ENCODE measurements at places on chromosomes 4 and X.

GRCh38 chr4:142683503-142683902, 162.6 kb downstream of the INPP4B start:
- no peak for DNase-seq

DNA sequence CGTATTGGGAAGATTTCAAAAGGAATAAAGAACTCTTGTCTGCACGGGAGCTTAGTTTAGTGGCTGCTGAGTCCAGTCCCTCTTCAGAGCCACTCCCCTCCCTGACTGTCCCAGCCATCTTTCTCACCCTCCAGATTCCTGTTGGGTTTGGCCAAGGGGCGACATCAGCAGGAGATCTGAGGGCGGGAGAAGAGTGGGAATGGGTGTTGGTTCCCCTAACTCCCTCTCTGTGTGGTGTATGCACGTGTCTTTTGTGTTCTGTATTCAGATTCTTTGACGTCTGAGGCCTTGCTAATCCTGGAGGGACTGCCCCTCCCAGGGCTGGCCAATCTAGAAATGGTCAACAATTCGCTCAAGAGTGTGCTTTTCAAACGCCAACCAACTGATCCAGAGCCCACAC, 37.4 kb downstream of the CYTL1 start:
- no peak for DNase-seq

- no peak for DNase-seq
These were observed 279.0 kb downstream of the SPRY1 start for GRCh38 chr4:123675567-123675966.

DNA sequence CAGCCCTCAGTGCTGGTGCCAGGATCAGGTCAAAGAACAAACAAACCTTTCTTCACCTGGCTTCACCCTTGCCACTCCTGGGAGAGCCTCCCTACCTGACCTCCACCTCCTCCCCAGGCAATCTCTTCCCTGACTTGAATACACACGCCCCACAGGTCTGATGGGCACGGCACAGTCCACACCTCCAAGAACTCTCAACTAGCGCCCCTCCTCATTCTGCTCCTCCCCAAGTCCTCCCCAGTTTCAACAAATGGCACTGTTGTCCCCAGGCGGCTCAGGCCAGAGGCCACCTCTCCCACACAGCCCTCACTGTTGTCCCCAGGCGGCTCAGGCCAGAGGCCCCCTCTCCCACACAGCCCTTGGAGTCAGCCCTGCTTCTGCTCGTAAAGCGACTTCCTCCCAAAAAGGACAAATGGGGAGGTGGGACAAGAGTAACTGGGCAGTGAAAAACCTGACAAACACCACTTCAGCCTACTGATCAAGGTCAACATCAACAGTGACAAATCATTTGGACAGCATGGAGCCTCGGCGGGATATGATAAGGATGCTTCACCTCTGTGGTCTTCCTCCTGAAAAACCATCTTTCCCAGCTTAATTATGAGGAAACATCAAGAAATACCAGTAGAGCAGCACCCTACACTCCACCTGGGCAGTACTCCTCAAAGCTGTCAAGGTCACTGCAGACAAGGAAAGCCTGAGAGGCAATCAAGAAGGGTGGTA, 2.9 kb downstream of the LETM1 start:
- DNase-seq, result no peak

GRCh38 chrX:20412871-20413486, 146.3 kb upstream of the RPS6KA3 start:
- DNase-seq, result peak; percentile 13

DNA sequence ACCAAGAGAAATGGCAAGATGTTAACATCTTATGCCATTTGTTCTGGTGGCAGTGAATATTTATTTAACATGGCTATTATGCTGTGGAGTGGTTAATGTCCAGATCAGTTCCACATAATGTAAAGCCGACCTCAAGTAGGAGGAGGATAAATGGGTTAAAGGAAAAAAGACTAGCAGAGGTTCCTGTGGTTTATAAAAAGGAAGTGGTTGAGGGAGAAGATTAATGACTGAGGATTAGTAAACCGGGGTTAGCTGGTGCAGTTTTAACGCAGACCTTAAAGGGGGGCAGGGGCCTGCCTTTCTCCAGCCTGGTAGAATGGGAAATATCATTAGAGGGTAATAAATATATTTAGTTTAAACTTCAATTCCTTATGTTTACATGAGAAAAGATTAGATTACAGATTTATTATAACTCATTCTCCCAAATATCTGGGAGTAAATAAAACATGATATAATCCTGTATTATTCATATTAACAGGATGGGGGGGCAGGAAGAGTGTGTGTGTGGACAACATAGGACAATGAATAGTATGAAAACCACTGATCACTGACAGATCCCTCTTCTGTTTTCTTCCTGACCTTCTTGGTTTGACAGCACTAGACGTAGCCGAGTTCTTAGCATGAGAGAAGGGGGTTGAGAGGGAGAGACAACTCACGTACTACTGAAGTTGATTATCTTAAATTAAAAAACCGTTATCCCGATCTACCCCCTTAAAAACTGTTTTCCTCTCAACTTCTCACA, 124.1 kb upstream of the LIMCH1 start:
- no peak for DNase-seq

- DNase-seq, result no peak
These were observed 43.2 kb upstream of the IGSF1 start for GRCh38 chrX:131332331-131332730.

DNA sequence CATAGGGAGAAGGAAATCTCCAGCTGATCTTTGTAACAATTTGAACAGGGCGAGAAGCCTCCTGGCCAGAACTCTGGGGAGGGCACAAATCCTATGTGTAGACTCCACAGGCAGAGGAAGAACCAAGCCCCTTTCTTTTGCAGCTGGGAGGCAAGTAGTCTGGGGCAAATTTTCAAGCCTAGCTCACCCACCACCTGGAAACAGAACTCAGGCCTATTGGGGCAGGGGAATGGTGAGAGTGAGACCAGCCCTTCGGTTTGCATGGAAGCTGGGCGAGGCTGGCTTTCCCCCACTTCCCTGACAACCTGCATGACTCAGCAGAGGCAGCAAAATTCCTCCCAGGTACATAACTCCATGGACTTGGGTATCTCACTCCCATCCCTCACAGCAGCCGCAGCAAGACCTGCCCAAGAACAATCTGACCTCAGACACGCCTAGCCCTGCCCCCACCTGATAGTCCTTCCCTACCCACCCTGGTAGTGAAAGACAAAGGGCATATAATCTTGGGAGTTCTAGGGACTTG, 138.2 kb downstream of the EMCN start:
- no peak for DNase-seq

DNA sequence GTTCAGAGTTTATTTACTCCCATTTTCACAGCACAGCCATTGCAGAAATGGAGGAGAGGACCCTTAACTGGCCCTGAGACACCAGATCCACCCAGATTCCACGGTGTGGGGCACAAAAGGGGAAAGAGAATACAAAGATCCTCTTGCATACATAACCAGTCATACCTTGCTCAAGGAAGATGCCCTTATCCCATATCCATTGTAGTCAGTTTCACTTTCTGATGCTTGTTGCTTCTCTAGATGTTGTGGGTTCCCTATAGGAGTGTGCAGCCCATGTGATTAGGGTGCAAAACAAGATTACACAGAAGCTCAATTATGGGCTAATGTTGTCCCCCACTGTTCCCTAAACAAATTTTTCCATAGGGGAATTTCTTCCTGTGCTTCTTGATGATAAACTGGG, 1309.0 kb upstream of the PABPC4L start:
- DNase-seq, result no peak

- DNase-seq, result no peak
These were observed 31.3 kb downstream of the IGFBP7 start for GRCh38 chr4:57078685-57079521.

DNA sequence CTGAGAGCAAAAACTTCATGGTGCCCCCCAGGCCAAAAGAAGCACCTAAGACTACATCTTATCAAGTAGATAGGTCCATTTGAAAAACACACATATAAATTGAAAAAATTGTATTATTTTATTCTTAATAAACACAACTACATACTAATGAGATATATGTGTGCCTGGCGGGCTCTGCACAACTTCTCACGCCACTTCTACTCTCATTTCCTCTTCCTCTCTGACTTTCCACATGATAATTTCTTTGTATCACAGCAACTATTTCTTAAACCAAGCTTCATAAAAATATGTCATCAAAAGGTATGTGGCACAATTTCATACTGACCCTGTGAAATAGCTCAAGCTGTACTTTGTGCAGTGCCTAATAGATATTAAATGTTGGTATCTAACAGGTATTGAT, 10.7 kb upstream of the NPY2R start:
- DNase-seq, result no peak

DNA sequence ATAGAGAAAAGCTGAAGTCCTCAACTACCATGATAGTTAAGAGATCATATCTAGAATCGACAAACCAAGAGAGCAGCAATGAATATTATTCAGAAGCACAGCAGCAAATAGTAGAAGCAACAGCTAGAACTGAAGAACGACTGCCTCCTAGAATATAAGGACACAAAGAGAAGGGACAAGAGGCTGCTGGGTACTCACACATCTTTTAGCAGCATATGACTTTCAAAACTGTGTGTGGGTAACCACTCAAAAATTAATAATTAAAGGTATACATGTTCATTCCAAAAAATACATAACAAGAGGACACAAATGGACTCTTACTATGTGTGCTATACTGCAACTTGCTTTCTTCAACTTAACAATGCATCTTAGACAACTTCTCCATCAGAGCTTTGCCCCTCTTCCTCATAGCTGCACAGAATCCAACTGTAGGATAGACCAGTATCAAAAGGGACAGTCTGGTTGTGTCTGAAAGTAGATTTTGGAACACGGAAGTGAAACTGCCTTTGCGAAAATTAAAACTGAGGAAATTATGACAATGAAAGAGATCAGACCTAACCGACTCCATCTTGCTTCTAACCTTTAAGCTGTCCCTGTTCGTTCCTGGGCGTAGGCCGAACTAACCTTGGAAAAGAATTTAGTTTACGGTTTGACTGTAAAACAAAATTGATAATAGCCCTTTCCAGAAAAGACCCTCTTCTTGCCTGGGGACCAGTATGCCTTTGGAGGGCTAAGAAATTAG, 125.7 kb downstream of the SH3KBP1 start:
- no peak for DNase-seq

DNA sequence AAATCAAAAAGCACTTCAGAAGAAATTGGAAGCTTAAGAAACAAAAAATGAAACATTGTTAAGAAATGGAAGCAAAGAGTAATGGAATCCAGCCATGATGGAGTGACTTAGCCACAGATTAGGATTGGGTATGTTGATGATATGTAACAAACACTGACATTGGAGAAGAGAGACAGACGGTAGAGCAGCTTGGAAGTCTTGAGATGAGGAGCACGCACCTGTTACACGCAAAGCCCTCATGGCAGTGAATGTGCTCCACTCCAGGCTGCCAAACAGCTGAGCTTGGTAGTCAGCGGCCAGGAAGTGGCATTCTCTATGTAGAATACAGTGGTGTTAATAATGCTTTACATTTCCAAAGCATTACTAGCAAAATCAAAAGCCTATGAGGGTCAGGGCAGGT, 56.9 kb upstream of the GPRIN3 start:
- no peak for DNase-seq

DNA sequence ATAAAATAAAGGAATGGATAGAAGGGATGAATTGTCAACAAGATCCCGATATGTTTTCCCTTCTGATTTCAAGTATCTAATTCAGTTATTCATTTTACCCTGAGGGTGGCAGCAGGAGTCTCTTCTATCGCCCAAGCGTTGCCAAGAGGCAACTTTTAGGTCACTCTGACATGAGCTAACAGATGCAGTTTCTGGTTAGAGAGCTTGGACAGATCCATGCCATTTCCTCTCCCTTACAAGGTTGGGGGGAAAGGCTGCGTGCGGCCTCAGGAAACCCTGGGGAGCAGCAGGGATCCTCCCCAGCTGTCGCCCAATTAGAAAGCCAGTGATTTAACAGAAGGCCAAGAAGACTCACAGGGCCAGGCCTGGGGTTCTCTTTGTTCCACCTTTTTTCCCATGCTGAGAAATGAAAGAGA, 35.3 kb upstream of the WAS start:
- peak; percentile 1 for DNase-seq

DNA sequence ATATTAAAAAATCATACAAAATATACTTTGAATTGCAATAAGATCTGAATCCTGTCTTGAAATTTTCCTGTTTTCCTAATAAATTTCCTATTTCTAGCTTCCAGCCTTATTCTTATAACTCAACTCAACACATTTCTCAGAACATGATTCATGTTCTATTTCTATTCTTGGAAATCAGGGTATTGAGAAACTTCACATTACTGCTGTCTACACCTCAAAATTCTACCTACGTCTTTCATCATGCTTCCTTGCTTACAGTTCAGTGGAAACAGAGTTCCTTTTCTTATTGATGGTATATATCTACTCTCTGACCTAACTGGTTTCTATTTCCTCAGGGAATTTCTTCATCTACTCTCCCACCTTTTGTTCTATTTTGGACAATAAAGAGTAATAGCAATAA, 2139.0 kb downstream of the ARAP2 start:
- no peak for DNase-seq

DNA sequence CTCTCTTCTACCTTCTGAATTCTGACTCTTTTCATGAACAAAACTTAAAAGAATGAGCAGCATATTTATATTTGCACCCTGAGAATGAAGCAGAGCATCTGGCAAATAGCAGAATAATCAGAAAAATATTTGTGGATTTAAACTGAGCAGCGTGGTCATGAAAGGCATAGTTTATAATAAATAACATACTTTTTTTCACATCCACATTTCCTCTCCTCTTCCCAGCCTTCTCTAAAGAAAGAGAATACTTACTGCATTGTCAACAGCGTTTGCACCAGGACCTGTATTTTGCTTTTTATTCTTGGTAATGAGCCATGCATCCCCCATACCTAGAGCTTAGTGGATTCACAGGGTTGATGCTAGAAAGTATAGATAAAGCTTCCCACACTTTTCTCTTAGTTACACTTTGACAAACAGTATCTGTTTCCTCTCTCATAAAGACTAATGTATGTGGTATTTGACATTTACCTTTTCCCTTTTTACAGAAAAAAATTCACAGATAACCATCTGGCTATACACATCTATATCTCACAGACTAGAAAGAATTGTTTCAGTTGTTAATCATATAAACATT, 131.5 kb downstream of the PRSS12 start:
- no peak for DNase-seq

GRCh38 chr4:61201961-61202637, 2.0 kb downstream of the ADGRL3 start:
- no peak for DNase-seq

DNA sequence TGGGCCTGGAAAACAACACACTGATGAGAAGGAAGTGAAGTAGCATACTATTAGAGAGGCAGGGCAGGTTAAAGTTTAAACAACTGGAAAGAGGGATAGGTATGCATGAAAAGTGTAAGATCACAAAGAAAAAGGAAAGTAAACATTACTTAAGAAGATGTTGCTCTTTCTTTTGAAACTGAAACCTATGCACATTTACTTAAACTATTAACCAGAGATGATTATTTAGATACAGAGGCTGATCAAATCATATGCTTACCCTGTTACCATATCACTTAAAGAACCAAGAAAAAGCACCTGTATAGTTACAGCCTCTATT, 37.8 kb downstream of the NAP1L5 start:
- DNase-seq, result no peak

GRCh38 chrX:70436343-70436742, 8.3 kb upstream of the DLG3 start:
- DNase-seq, result no peak
